ENCODE measurements at places on chromosomes 13 and 19. TPM values are rescaled to one million over a fixed set of nuclear protein-coding genes. Genes with fewer than 3 reads are reported as not detected.

The PRTN3 gene
- not detected for total RNA-seq

The RGS9BP gene
- total RNA-seq = 0.13 TPM

The KASH5 gene
- 0.37 TPM for total RNA-seq

The SLC25A41 gene
- total RNA-seq = 0.44 TPM

The KIR3DL2 gene
- not detected for total RNA-seq

The CERS1 gene
- total RNA-seq = 11.4 TPM

The SPACA4 gene
- total RNA-seq = not detected

The AP1M1 gene
- 116 TPM for total RNA-seq

The CEACAM7 gene
- total RNA-seq = 0.43 TPM

DNA sequence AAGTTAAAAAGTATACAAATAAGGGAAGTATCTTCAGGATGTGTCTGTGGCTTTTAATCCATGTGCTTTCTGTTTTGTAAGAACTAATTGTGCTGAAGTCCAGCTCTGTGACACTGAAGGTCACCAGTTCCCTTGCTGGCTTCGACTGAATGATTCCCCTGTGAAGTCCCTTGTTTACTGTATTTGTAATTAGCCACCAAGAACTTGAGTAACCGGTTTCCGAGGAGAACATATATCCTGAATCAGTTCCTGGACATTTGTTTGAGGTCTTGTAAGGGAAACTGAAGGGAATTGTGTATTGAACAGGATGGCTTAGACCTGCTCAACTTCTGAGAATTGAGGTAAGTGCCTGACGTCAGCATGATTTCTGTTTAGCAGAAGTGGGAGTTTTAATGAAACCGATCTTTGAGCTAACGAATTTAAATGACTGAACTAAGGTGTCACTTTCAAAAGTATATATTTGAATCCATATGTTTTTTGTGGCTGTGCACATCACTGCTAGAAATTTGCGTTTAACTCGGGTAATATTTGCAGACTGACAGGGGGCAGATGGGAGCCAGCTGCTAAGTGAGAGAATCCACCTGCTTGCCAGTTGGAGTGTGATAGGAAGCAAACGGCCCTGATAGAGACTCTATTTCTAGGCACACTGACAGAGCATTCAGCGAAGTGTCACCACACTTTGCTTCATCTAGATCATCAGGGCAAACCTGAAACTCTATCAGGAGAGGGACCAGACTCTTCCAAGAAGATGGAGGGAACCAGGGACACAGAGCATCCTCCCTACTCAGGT, 530.0 kb downstream of the RFC3 start:
- no peak for DNase-seq
- H3K27me3 ChIP-seq = peaks cover 4% of the 10 kb centered on the region
- no peak overlapping the region for H3K4me3 ChIP-seq
- H3K36me3 ChIP-seq = no peaks in the 10 kb centered on the region
- no peaks in the 10 kb centered on the region for H3K4me1 ChIP-seq
- no peak overlapping the region for H3K27ac ChIP-seq

DNA sequence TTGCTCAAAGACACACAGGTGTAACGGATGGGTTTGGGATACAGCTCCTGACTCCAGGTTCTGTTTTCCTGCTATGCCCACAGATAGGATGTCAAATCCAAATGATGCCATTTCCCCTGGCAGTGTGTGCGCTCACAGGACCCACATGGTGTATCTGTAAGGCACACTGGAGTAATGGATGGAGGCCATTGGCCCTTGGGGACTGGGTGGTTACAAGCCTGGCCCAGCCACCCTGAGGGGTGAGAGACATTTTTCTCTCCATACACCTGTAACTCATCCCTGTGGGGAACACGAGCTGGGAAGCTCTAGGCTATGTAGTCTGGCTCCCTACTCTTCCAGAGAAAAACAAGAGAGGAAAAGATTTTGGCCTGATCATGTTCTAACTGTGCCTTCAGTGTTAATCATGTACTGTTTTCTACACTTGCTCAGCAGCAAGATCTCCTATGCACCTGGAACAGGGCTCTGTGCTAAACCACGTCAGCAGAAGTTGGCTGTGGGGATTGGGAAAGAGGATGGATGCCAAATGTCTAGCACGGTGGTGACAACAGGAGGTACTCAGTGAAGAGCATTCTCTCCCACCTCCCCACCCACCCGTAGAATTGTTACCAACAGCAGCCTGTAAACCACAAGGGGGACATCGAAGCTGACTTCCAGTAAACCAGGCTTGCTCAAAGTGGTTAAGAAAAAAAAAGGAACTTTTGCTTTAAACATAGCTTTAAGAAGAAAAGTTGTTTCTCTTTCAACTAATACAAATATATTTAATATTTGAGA, 237.0 kb downstream of the LACC1 start:
- peak overlapping the region; percentile 68 for H3K27ac ChIP-seq
- H3K27me3 ChIP-seq = no peaks in the 10 kb centered on the region
- H3K4me3 ChIP-seq = peak overlapping the region; percentile 4
- peak; percentile 64 for DNase-seq

- no peaks in the 10 kb centered on the region for H3K4me1 ChIP-seq
- DNase-seq = no peak
- H3K4me3 ChIP-seq = no peak overlapping the region
- H3K27me3 ChIP-seq = peaks cover 41% of the 10 kb centered on the region
- H3K36me3 ChIP-seq = no peaks in the 10 kb centered on the region
- H3K27ac ChIP-seq = no peak overlapping the region
Measured at GRCh38 chr13:113787694-113788093, 28.7 kb downstream of the TMEM255B start.

GRCh38 chr19:18906605-18907519, 10.9 kb upstream of the CERS1 start:
- peaks cover 3% of the 10 kb centered on the region for H3K36me3 ChIP-seq
- no peak overlapping the region for H3K4me3 ChIP-seq
- no peak overlapping the region for H3K27ac ChIP-seq
- no peaks in the 10 kb centered on the region for H3K27me3 ChIP-seq
- H3K4me1 ChIP-seq = no peaks in the 10 kb centered on the region

DNA sequence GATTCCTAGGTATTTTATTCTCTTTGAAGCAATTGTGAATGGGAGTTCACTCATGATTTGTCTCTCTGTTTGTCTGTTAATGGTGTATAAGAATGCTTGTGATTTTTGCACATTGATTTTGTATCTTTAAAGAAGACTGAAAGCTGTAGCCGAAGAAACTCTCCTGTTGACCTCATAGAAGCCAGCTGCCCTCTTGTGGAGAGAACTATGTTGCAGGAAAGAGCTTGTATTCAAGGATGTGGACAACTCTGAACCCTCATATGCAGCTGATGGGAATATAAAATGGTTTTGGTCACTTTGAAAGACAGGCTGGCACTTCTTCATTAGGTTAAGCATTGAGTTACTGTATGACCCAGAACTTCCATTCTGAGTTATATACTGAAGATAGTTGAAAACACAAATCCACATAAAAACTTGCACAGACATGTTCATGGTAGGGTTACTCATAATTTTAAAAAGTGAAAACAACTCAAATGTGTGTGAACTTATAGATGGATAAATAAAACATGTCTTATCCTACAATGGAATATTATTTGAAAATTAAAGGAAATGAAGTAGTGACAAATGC, 65.8 kb upstream of the SLITRK6 start:
- no peak overlapping the region for H3K27ac ChIP-seq
- no peaks in the 10 kb centered on the region for H3K36me3 ChIP-seq
- no peak overlapping the region for H3K4me3 ChIP-seq

DNA sequence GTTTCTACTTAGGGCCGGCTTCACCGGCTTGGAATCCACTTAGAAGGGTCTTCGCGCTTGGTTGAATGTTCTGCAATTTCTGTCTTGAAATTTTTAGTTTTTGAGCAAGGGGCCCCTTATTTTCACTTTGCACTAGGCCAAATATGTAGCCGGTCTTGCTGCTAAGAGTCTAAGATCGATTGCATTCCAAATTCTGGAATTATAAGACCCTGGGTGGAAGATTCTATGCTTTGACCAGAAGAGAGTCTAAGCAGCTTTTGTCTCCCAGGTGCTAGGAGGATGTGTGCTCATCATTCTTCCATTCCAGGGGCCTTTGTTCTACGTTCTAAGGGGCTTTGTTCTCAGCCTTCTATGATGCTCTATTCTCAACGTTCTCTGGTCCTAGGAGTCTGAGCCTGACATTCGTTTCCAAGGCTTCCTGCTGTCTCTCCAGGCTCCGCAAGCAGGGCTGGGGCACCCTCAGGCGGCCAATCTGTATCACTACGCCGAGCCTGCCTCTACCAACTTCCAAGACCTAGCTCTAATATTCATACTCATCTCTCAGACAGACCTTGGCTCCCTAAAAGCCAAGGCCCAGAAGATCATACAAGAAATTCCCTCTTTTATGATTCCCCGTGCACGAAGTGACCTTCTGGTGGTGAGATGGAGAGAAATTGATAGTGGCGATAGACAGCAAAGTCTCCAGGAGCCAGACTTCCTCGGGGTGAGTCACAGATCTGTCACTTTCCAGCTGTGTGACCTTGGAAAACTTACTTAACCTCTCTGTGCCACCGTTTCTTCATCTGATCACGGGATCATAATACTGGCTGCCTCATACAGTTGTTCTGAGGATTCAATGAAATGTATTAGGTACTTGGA, 982 bp upstream of the DACT3 start:
- peak overlapping the region; percentile 46 for H3K4me3 ChIP-seq
- H3K27ac ChIP-seq = no peak overlapping the region
- no peaks in the 10 kb centered on the region for H3K27me3 ChIP-seq

- H3K27me3 ChIP-seq = no peaks in the 10 kb centered on the region
- H3K4me1 ChIP-seq = peaks cover 6% of the 10 kb centered on the region
- no peak for DNase-seq
- no peak overlapping the region for H3K4me3 ChIP-seq
Measured at GRCh38 chr13:65339241-65339640, 1890.9 kb downstream of the PCDH9 start.

DNA sequence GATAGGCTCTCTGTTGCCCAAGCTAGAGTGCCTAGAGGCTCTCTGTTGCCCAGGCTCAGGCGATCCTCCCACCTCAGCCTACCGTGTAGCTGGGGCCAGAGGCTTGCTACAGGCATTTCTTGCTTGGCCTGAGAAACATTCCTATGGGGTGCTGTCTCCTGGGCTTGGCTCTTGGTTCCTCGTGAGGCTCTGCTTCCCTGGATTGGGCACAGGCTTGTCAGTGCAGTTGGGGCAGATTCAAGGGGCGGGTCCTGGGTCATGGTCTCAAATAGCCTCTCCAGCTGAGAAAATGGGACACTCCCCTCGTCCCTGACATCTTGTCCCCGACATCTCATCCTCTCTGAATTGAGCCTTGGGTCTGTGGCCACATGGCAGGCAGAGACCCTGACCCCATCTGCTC, 4.9 kb downstream of the TSSK6 start:
- H3K27me3 ChIP-seq = no peaks in the 10 kb centered on the region
- DNase-seq = no peak
- no peak overlapping the region for H3K4me3 ChIP-seq
- peaks cover 23% of the 10 kb centered on the region for H3K36me3 ChIP-seq
- no peaks in the 10 kb centered on the region for H3K4me1 ChIP-seq
- no peak overlapping the region for H3K27ac ChIP-seq

DNA sequence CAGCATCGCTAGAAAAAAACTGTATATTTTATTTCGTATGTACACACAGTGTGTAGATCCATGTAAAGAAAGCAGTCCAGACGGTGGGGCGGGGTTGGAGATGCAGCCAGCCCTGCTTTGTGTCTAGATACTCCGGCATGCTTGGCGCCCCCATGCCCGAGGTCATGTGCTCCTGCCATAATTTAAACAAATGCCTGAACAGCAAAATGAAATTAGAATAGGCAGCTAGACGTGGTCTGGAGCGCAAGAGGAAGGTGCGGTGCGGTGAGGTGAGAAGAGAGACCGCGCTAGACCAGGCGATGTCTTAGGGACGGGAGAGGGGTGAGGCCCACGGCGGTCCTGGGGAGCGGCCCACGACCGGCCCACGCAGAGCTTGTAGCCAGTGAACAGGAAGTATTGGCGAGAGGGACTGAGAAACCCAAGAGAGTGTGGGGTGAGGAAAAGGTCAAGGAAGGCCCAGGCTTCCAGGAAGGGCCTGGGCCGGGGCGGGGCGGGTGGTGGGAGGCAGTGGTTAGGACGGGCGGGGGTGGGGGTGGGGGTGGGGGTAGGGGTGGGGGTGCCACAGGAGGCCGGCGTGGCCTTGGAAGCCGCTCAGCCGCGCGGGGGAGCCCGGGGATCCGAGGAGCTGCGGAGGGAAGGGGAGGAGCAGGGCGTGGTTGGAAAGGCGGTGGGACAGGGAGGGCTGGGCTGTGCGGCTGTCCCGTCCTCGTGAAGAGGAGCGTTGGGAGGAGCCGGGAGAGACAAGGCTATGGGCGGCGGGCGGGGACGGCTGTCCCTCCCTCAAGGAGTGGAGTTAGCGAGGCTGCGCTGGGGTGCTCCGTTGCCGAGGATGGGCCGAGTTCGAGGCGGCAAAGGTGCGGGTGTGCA, 254.7 kb upstream of the SGCG start:
- H3K36me3 ChIP-seq = no peaks in the 10 kb centered on the region
- no peak overlapping the region for H3K4me3 ChIP-seq
- H3K27me3 ChIP-seq = no peaks in the 10 kb centered on the region
- no peak overlapping the region for H3K27ac ChIP-seq
- H3K4me1 ChIP-seq = no peaks in the 10 kb centered on the region

DNA sequence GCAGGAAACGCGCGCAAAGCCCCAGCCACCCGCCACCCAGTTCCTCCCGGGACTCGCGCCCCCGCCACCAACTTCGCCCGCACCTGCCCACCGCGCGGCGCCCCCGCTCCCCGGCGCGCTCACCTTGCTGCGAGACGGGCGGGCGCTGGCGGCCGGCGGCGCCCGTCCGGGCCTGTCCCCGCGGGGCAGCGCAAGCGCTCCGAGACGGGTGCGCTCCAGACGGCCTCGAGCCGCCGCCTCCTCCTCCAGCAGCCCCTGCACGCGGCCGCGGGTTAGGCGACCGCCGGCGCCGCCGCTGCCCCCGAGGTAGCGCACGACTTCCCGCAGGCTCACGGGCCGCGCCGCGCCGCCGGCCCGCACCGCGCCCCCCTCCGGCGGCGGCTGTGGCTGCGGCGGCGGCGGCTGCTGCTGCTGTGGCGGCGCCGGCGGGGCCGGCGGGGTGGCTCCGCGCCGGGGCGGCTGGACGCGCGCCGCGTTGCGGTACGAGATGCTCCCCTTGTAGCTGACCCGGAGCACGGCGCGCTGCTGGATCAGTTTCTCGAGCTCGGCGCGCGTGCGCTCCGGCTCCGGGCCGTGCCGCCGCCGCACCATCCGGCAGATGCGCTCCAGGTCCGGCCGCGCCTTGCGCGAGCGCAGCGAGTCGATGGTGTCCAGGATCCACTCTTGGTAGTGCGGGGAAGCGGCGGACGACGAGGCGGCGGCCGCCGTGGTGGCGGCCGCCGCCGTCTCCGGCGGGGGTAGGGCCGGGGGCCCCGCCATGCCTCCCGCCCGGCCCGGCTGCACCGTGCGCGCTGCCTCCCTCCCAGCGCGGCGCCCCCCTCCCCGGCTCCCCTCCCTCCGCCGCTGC, 666 bp downstream of the SAMD1 start:
- no peaks in the 10 kb centered on the region for H3K27me3 ChIP-seq
- H3K36me3 ChIP-seq = peaks cover 12% of the 10 kb centered on the region
- H3K27ac ChIP-seq = peak overlapping the region; percentile 61
- no peaks in the 10 kb centered on the region for H3K4me1 ChIP-seq
- peak; percentile 74 for DNase-seq

GRCh38 chr19:4010808-4011110, 3.2 kb downstream of the PIAS4 start:
- H3K27ac ChIP-seq = no peak overlapping the region
- DNase-seq = no peak
- H3K36me3 ChIP-seq = peaks cover 27% of the 10 kb centered on the region
- no peak overlapping the region for H3K4me3 ChIP-seq
- no peaks in the 10 kb centered on the region for H3K27me3 ChIP-seq
